ENCODE measurements at places on chromosomes 1 and 21.

DNA sequence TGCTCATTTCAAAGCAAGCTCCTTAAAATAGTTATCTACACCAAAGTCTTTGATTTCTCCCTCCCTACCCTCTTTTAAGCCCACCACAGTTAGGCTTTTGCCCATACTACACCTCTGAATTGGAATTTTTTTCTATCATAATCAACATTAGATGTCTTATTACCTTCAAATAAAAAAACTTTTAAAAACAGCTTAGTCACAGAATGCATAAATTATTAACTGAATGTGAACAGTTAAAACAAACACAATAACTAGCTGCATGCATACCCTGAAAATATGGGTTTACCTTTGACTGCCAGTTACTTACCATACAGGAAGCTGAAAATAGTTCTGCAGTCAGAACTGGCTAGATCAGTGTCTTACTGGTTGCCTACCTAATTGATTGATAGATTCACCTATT, 210.9 kb downstream of the TGFB2 start:
- DNase-seq: no peak

GRCh38 chr21:19640964-19641363, 1237.4 kb upstream of the TMPRSS15 start:
- no peak for DNase-seq

DNA sequence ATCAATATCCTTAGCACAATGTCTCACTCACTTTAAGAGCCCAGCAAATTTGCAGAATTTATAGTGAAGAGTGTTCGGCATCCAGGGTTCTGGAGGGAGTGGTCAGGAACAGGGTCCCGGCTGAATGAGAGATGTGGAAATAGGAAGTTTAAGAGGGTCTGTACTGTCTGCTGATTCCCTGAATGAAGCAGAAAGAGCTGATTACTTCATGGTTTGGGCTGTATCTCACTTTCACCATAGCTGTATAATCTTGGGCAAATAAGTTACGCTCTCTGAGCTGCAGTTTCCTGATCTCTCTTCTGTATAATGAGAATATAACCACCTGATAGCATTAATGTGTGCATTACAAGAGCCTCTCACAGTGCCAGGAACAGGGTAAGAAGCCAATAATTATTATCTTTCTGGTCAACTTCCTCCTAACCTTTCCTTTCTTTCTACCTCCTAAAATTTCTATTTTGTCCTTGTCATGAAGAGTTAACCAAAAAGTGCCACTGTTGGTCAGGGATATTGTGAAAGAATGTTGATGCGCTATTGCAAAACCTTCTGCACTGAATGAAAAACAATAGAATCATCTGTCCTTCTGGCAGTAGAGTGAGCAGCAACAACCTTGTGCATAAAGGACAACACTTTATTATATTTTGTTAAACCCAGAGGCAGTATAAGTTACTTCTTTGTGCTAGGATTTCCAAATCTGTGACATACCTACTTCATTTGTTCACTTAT, 14.7 kb upstream of the PTGFR start:
- DNase-seq: no peak

DNA sequence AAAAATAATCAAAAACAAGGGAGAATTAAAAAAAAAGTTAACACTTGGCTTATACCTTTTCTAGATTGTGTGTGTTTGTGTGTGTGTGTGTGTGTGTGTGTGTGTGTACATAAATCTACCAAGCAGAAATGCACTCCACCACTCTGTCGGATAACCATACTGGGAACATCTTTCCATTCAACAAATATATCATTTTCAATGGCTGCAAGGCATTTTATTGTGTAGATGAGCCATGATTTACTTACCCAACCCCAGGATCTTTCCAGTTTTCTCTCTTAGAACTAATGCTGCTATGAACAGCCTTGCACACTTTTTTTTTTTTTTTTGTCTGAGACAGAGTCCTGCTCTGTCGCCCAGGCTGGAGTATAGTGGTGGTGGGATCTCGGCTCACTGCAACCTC, 25.8 kb downstream of the LRRC38 start:
- no peak for DNase-seq

All from umbilical cord (tissue), 2 donors.